Osteoblast (primary cell): ENCODE measurements at places on chromosomes 11 and 22. TPM values are rescaled to one million over a fixed set of nuclear protein-coding genes. Genes with fewer than 3 reads are reported as not detected.

DNA sequence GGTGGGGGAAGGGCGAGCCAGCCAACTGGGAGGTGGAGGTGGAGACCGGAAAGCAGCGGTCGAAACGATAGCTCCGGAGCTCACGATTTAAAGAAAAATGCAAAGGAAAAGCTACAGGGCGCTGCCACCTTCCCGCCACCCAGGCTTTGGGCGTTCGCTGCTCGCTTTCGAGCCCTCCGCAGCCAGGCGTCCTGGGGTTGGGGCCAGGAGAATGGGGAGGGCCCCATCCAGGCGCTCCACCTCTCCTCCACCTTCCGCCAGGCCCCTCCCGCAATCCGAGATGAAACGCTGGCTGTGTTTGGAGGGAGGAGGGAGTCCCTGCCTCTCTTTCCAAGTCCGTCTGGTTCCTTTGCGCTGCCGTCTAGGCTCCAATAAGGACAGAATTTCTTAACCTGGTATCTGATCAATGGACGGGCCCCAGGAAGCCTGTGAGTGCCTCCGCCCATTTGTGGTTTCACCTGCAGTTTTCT is 483 bp upstream of the ABTB2 start:
- peak overlapping the region; percentile 71 for H3K4me3 ChIP-seq
- peaks cover 15% of the 10 kb centered on the region for H3K4me1 ChIP-seq
- no peak for DNase-seq
- H3K27me3 ChIP-seq, result peaks cover 23% of the 10 kb centered on the region
- no peak overlapping the region for H3K27ac ChIP-seq
- H3K36me3 ChIP-seq, result no peaks in the 10 kb centered on the region

GRCh38 chr11:99371257-99371656 is 350.5 kb downstream of the CNTN5 start:
- H3K27ac ChIP-seq, result no peak overlapping the region
- no peaks in the 10 kb centered on the region for H3K36me3 ChIP-seq
- no peaks in the 10 kb centered on the region for H3K4me1 ChIP-seq
- no peak overlapping the region for H3K4me3 ChIP-seq

DNA sequence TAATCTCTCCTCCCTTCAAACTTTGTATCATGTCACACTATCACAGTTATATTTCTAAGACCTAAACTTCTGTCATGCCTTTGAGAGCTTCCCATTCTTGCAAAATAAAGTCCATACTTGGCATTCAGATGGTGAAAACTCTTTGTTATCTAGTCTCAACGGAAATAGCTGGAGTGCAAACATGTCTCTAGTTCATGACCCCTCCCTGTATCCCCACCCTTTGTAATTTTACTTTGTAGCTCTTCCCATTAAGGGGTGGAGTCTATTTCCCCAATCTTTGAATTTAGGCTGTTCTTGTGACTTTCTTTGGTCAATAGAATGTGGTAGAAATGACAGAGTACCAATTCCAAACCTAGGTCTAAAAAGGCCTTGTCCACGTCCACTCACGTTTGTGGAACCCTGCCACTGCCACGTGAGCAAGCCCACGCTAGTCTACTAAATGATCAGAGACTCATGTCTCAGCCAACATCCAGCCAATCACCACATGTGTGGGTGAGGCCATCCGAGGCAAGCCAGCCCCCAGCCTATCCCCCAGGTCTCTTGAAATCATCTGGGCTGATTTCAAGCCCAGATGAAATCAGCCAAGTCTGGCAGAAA is 23.4 kb downstream of the SLN start:
- no peak overlapping the region for H3K4me3 ChIP-seq
- DNase-seq, result no peak
- H3K27ac ChIP-seq, result no peak overlapping the region
- H3K36me3 ChIP-seq, result no peaks in the 10 kb centered on the region
- peaks cover 16% of the 10 kb centered on the region for H3K4me1 ChIP-seq
- no peaks in the 10 kb centered on the region for H3K27me3 ChIP-seq

- H3K4me1 ChIP-seq, result peaks cover 17% of the 10 kb centered on the region
- no peak overlapping the region for H3K4me3 ChIP-seq
- no peaks in the 10 kb centered on the region for H3K27me3 ChIP-seq
- peak overlapping the region; percentile 77 for H3K27ac ChIP-seq
Observed at GRCh38 chr11:34191578-34191977, 86.1 kb downstream of the NAT10 start.

GRCh38 chr11:112318661-112319060 is 58.0 kb upstream of the PLET1 start:
- no peaks in the 10 kb centered on the region for H3K36me3 ChIP-seq

DNA sequence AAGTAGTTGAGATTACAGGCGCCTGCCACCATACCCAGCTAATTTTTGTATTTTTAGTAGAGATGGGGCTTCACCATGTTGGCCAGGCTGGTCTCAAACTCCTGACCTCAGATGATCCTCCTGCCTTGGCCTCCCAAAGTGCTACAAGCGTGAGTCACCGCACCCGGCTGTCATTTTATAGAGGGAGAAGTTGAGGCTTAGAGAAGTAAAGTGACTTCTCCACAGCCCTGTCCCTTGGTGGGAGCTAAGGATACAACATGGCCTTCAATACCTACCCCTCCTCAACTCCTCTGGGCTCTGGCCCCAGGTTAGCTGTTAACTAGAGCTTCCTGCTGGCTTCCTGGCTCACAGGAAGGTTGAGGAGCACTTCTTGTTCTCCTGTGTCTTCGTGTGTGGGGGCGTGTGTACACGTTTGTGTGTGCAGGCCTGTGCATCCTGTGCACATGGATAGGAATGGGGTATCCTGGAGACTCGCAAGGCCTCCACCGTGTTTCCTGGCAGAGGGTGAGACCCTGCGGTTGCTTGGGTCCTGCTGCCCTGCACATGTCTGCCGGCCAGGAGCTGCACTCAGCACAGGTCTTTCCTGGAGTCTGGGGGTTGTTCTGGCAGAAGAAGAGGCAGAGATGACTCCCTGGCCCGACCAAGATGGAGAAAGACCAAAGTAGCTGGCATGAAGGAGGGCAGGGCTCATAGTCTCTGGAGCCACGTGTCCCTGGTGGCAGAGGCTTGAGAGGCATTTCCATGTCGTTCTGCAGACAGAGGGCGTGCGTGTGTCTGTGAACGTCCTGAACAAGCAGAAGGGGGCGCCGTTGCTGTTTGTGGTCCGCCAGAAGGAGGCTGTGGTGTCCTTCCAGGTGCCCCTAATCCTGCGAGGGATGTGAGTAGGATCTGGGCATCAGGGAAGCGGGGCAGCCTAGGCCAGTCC is 2.4 kb downstream of the SIDT2 start:
- DNase-seq, result peak; percentile 94
- no peaks in the 10 kb centered on the region for H3K27me3 ChIP-seq
- H3K4me1 ChIP-seq, result peaks cover 27% of the 10 kb centered on the region
- peak overlapping the region; percentile 72 for H3K27ac ChIP-seq
- peak overlapping the region; percentile 1 for H3K4me3 ChIP-seq

GRCh38 chr11:133347988-133348387 is 184.3 kb downstream of the OPCML start:
- H3K27me3 ChIP-seq, result no peaks in the 10 kb centered on the region
- no peak for DNase-seq
- H3K4me3 ChIP-seq, result no peak overlapping the region
- no peak overlapping the region for H3K27ac ChIP-seq
- H3K4me1 ChIP-seq, result no peaks in the 10 kb centered on the region

DNA sequence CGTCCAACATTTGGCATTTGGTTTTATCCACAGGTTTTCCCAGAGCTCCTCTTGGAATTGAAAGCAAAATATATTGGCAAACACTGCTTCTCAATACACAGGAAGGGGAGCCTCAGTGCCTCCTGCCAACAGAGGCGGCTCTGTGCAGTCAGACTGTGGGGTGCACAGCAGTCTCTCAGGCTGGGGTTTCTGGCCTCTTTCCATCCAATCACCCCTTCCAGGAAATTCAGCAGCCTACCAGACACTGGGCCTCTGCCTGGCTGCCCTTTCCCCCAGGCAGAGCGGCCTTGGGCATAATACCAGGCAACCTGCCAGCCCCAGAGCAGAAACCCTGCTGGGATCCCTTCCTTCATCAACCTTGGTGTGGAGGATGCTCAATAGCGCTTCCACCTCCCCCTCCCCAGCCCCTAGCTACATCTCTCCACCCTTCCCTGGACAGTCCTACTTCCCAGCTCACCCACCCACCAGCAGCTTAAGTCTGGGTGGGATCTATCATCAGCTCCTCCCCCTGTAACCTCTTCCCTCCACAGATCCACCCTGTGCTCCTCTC is 17.8 kb upstream of the RAPSN start:
- no peak overlapping the region for H3K4me3 ChIP-seq
- peaks cover 41% of the 10 kb centered on the region for H3K4me1 ChIP-seq
- peak; percentile 58 for DNase-seq
- H3K36me3 ChIP-seq, result peaks cover 46% of the 10 kb centered on the region
- peak overlapping the region; percentile 22 for H3K27ac ChIP-seq

The KLHDC7B gene
- 0.29 and 0.72 TPM in 2 replicates for total RNA-seq

The WBP2NL gene
- under 0.01 and 0.72 TPM in 2 replicates for total RNA-seq

The CYP2D6 gene
- total RNA-seq, result 0.29 and 0.36 TPM in 2 replicates

The ACTN3 gene
- under 0.01 TPM in 1 of 2 replicates, not detected in the other for total RNA-seq

The PLEKHB1 gene
- total RNA-seq, result 0.36 and 1.8 TPM in 2 replicates

The ELMOD1 gene
- total RNA-seq, result under 0.01 TPM in 2 replicates

The VWA5A gene
- total RNA-seq, result 12.3 and 17.4 TPM in 2 replicates
